ENCODE measurements at places on chromosomes 4 and X.

GRCh38 chrX:129925305-129926092, 19.5 kb downstream of the UTP14A start:
- DNase-seq = peak; percentile 43

DNA sequence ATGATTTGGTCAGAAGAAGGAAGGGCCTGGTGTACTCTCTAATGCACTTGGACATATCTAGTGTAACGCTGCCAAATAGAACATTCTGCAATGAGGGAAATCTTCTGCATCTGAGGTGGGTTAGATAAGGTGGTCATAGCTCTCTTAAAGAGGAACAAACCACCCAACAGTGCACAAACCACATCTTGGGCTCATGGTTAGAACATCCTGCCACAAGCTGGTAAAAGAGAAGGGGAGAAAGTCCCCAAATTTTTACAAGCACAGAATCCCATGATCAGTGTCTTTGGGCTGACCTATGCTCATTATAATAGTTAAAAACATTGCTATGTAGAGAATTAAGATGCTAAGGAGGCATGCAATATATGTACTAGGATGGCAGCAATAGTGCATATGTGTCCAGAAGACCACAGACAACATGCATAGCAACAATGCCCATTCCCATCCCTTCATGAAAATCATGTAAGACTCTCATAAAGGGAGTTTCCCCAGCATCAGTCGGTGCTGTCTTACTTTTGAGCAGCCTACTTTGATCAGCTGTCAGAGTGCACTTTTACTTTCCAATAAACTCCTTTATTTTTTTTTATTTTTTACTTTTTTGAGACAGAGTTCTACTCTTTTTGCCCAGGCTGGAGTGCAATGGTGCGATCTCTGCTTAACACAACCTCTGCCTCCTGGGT, 99.7 kb upstream of the SLC7A11 start:
- DNase-seq = no peak

- DNase-seq = no peak
Observed at GRCh38 chrX:70044541-70045245, 5.0 kb downstream of the AWAT2 start.

DNA sequence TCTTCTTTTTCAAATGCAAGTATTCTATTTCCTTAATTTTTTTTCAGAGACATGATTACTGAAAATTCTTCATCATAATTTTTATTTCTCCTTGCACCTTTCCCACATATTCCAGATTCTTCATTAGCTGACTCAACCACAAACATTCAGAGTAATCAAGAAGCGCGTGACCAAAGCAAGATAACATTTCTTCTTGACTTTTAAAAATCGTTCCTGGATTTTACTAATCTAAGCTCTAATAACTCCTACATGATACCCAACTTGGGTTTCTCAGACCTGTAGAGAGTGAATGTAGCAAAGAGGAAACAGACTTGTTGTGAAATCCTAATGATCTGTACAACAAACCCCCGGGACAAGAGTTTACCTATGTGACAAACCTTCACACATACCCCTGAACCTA, 615.0 kb downstream of the TMA16 start:
- DNase-seq = no peak

DNA sequence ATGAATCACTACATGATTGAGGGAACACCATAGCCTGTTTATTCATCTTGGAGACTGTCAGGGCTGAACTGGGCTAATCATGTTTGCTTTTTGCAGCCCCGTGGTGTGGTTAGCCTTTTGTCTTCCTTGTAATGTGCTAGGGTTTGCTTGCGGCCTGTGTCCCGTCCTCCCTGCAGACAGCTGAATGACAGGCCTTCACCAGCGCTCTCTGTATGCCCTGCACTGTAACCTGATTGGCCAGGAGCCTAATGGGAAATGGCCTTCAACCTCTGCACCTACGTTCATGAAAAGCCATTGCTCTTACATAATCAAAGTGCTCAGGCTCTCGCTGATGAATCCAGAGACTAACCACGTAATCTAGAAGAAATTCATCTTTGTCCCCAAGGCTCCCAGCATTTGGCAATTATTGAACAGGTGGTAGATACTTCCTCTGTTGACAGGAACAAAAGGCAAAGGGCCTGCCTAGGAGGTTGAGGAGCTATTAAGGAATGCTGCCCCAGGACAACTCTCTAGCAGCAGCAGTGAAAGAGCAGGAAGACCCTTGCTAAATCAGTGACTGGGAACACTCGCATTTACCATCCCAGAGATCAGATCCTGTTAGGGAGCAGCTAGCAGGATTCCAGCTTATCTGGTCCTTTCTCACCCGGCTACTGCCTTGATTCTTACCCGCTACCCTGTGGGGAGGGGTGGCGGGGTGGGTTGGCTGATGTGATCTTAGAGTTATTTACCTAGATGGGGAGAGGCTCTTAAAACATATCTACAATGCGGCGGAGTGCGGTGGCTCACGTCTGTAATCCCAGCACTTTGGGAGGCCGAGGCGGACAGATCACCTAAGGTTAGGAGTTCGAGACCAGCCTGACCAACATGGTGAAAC, 42.3 kb upstream of the FAT1 start:
- DNase-seq = no peak

GRCh38 chrX:38937400-38937799, 136.1 kb downstream of the MID1IP1 start:
- no peak for DNase-seq

DNA sequence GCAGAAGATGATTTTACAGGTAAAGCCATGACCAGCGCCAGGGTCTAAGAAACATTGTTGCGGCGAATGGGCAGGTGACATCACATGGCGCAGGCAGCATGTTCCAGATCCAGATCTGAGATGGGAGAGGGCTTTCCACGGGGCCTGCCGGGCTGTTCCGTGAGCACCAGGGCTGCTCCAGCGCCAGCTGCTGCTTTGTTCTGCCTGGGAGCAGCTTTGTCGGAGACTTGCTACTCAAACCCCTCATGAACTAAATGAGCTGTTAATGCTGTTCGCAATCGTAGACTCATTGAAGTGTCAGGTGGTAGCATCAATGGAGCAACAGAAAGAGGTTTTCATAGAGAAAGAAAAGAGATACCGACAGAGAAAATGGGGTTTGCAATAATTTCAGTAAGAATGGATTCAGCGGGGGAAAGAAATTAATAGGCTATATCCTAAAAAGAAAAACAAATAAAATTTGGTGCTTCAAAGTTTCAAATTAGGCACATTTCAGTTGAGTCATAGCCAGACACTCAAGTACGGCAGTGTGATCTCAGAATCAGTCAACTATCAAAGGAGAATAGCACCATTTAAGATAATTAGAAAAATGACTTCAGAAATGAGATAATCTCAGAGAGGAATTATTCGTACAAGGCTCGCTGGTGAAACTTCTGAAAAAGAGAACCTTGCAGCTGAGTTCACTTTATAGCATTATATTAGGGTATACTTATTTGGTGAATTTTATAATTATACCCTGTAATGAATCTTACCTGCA, 23.9 kb downstream of the SORBS2 start:
- no peak for DNase-seq

- no peak for DNase-seq
Observed at GRCh38 chrX:82816562-82816961, 691.5 kb upstream of the POU3F4 start.

DNA sequence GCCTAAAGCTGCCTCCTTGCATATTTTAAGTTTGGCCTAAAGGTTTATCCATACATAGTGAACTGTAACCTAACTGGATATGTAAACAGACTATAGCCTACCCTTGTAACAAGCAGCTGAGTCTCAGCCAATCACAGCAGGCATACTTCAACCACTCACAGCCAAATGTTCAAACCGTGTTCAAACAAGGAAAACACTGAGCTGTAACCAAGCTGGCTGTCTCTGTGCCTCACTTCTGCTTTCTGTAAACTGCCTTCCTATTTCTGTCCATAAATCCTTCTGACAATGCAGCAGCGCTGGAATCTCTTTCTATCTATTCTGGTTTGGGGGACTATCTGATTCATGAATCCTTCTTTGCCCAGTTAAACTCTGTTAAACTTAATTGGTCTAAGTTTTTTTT, 16.4 kb downstream of the DSPP start:
- DNase-seq = no peak

DNA sequence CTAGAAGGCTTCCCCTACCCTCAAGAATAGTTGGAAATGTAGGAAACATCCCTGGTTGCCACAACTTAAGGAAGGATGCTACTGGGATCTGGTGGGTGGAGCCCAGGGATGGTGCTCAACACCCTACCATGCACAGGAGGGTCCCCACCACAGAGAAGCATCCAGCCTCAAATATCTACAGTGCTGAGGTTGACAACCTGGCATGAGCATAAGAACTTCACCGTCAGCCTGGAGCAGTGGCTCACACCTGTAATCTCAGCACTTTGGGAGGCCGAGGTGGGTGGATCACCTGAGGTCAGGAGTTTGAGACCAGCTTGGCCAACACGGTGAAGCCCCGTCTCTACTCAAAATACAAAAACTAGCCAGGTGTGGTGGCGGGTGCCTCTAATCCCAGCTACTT, 24.0 kb upstream of the ASMTL start:
- no peak for DNase-seq

DNA sequence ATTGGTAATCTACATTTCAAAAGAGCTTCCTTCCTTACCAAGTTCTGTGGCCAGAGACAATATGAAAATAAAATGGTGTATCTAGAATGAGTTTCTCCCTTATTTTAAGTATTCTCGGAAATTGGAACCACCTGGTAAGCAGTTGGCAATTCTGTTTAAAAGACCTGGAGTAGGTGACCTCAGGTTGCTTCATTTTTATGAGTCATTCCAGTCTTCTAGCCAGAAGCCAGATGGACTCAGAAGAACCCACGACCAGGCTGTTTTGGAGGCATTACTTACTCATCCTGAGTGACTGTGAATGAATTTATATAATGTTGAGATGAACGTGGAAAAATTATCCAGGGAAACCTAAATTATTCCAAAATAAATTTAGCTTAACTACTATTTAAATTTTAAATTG, 9.1 kb downstream of the BMPR1B start:
- DNase-seq = no peak

DNA sequence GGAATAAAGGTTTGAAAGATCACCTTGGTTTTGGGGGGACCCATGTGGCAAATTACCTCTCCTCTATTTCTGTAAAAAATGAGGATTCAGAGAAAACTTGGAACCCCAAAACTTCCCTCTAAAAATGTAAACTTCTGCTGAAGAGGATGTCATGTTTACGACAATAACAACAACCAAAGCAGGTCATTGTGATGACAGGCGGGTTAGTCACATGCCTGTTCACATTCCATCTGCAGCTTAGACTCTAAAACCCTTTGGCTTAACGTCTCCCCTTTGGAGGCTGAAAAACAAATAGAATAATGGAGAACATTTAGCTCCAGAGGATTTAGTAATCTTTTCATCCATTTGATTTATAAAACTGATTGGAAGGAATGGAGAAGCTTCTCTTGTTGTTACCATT, 75.0 kb upstream of the FAM9C start:
- DNase-seq = peak; percentile 19

DNA sequence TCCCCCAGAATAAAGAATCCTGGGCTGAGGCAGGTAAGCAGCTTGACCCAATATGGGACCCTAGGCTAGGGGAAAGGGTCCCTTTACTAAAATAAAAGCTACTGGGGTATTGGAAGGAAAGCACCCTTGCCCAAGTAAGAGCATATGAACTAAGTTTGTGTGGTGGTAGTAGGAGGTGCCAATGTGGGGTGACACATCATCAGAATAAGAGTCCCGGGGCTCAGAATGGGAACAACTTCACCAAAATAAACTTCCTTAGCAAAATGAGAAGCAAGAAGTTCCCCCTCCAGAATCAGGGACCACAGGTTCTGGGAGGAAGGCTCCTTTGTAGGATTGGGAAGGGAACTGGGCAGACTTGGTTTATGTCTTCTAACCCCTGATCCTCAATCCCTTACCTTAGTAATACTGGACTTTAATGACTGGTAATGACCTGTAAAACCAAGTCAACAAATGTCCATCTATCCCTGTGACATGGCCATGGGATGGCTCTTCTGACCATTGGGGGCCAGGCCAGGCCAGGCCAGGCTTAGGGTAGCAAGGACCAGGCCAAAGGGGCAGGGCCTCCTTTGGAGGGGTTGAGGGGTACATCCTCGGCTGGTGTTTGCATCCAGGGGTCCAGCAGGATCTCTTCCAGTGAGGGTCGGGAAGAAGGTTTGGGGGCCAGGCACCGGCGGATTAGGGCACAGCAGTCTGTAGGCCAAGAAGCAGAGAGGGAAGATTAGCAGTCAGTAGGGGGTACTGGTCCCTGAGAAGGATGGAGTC, 2.3 kb upstream of the SLC35A2 start:
- DNase-seq = no peak

- no peak for DNase-seq
Observed at GRCh38 chr4:36532670-36533379, 251.4 kb downstream of the DTHD1 start.

GRCh38 chrX:18931972-18932371, 51.9 kb downstream of the PHKA2 start:
- DNase-seq = no peak

GRCh38 chr4:2797545-2798305, 4.8 kb downstream of the SH3BP2 start:
- DNase-seq = no peak

GRCh38 chrX:10310511-10310910, 153.7 kb downstream of the CLCN4 start:
- no peak for DNase-seq

- DNase-seq = peak; percentile 44
Observed at GRCh38 chr4:24988776-24989175, 42.0 kb downstream of the LGI2 start.

DNA sequence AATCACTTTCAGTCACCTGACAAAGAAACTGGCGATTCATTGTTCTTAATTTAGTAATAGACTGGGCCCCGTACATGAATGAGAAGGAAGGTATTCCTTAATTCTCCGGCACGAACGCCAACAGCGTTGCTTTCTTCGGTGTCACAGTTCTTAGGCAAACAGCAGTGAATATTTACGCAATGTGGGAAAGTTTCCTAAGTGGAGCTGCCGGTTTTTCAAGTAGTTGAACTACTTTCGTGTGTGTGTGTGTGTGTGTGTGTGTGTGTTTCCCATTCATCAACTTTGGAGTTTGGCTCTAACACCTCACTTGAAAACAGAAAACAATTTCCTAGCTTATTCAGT, 651 bp downstream of the NXT2 start:
- no peak for DNase-seq

DNA sequence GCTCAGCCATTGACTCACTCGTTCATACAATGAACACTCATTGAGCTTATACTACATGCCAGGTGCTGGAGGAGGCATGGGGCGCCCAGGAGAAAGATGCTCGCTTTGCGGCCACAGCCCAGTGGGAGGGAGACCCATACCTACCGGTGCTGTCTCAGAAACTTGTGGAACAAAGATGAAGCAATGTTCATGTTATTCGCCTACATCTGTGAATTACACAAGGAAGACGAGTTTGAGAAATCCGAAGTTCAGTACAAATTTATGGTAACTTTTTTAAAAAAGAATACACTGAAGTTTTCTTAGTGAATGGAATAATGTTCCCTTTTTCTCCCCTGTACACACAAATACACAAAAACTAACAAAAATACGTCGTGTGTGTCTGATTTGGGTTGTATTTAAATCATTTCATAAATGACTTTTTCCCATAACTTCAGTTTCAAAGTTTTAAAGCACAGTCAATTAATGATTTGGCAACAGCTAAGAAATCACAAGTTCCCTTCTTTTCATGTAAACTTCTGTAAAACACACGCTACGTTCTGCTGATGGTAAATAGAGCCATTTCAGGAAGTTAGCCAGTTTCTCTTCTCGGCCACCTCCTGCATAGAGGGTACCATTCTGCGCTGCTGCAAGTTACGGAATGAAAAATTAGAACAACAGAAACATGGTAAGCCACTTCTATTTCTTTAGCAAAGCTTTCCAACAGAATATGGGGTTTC, at the start of gene TLR8:
TSS of gene TLR8 (plus strand) at position 575 of the 716 bp plus-strand sequence. CDS start at position 662, 87 bp downstream.
- DNase-seq = no peak

Data from pulmonary artery endothelial cell (primary cell).